Neural crest cell (in vitro differentiated cells): ENCODE measurements at places on chromosomes 5 and 9. TPM values are rescaled to one million over a fixed set of nuclear protein-coding genes. Genes with fewer than 3 reads are reported as not detected.

DNA sequence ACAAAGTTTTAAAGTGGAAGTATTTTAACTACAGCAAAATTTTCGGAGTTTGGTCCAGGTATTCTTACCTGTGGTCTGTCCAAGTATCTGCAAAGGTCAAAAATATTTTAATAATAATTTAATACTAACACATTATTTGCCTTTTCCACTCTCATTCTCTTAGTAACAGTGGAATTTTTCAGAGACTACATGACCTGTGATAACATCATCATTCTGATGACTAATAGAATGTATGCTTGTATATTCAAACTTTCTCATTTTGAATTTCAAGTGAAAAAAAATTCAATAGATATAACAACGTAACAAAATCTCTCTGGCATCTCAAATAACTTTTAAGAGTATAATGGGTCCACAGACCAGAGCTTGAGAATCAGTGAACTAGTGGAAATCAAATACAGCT, 78.3 kb downstream of the FBXL17 start:
- DNase-seq, result no peak

DNA sequence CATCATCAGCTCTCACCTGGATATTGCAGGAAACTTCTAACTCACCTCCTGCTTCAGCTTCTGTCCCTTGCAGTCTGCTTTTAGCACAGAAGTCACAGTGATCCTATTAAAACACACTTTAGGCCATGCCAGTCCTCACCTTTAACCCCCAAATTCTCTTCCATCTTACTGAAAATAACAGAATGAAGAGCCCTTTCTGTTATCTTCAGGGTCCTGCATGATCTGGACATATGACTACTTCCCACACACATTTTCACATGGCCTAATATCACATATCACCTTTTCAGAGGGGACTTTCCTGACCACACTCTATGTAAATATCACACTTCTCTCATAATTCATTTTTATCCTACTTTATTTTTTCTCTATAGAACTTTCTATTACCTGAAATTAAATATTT, 550.6 kb upstream of the CLINT1 start:
- DNase-seq, result no peak

DNA sequence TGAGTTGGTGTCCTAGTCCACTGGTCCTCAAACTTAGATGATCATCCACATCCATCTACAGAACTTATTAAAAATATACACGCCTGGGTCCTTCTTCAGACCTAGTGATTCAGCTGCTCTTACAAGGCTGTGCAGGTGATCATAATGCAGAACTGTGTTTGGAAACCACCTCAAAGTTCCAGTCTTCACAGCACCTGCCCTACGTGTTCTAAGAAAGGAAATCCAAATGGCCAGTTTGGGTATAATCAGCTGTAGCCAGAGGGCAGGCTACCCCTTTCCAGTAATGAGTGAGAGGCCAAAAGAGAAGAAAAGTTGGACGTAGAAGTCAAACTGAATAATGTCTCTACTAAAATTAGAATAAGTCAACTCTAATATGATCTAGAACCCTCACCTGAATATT, 15.4 kb downstream of the REEP5 start:
- no peak for DNase-seq

VDAC1 gene
- total RNA-seq, result 218 and 234 TPM in 2 replicates
